ENCODE measurements at places on chromosomes 3 and 15.
A peak's percentile ranks its signal among the peaks of the same experiment; 100 is the strongest.

- no peak for DNase-seq
Observed at GRCh38 chr3:194521510-194522260, 34.9 kb upstream of the ATP13A3 start.

DNA sequence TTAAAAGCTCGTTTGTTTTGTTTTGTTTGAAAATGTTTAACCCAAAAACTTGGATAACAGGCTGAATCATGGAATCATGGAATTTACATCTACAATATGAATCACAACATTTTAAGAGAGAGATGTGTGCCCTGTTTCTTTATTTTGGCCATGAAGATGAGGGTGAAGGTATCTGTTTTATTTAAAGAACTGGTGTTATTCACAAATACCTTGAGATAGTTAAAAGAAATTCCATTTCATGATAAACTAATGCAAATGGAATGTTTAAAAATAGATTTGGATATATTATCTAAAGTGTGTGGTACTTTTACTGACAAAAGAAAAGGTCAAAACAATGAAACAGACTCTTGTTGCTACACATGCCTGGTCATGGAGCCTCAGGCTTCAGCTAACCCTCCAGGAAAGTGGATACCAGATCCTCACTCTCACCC, 486.0 kb upstream of the CFAP20DC start:
- DNase-seq = no peak

DNA sequence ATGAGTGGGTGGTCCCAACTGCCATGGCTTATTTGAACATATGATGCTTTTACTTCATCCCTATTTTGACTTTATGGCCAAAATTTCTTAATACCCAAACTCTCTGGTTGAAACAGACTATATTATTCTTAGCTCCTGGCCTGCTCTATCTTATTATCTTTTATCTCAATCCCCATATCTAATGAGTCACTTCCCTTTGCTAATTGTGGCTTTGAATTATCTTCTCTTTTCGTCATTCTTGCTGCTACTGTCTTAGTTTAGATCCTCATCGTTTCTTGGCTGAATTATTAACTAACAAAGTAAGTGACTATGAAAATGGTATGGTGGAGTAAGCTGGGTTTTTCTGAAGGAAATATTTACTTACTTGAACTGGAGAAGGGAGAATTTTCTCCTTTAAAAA, 28.2 kb upstream of the DNAJC19 start:
- DNase-seq = no peak

GRCh38 chr15:70274255-70274880, 176.7 kb upstream of the TLE3 start:
- no peak for DNase-seq

DNA sequence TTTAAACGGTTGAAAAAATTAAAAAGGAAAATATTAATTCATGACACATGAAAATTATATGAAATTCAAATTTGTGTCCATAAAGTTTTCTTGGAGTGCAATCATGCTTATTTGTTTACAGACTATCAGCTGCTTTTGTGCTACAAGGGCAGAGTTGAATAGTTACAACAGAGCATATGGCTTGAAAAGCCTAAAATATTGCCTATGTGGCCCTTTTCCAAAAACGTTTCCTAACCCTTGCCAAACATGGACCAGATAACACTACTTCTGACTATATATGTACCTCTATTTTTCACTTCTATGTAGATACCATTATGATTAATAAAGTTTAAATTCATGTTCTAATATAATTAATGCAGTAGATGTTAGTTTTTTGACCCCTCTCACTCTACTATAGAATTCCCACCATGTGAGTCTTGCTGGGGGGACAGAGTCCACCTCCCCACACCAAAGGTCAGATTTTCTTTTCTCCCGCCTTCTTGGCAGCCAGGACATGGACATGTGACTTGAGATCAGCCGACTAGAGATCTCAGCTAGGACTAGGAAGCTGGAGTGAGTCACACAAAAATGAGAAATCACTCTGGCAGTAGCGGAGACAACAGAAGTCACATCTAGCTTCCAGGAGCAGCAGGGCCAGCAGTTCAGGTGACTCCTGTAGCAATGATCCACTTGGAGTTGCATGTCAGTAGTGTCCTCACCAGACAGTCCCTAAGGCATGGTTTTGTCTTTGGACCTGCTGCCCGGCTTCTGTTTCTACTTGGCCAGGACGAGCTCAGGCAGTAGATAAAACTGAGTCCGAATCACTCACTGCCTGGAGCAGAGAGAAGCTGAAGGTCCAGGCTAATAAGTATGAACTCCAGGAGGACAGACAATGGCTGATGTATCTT, 22.4 kb downstream of the CIAO2A start:
- DNase-seq = no peak

DNA sequence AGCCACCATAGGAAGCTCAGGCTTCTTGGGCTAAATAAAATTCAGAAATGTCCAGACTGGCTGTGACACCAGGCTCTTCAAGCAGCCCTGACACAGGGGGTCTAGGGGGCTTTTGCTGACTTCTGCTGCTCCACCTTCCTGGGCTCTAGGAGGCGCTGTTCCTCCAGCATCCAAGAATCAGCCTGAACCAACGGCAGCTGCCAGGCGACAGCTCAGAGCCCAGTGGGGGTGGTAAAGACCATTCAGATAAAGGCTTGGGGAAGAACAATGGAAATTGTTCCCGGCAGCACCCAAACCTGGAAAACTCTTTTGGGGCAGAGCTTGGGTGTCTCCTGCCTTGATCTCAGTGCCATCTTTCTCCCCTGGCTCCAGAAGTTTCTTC, 21.6 kb upstream of the PSTPIP1 start:
- peak; percentile 82 for DNase-seq

DNA sequence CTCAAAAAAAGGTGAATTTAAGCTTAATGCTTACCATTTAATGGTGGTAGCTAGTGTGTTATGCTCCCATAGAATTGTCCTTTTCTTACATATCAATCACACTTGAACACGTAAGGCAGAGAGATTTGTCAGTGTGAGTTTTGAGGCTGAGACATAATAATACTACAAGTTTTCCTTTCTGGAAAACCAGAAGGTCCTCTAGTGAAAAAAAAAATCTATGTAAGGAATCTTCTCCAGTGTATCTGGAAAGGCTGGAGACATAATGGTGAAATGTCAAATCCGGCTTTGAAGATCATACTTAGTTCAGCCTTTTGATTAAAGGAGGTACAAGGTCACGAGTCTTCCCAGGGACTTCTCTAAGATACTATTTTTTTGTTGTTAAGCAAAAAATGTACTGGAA, 3.4 kb downstream of the TSC22D2 start:
- DNase-seq = no peak

DNA sequence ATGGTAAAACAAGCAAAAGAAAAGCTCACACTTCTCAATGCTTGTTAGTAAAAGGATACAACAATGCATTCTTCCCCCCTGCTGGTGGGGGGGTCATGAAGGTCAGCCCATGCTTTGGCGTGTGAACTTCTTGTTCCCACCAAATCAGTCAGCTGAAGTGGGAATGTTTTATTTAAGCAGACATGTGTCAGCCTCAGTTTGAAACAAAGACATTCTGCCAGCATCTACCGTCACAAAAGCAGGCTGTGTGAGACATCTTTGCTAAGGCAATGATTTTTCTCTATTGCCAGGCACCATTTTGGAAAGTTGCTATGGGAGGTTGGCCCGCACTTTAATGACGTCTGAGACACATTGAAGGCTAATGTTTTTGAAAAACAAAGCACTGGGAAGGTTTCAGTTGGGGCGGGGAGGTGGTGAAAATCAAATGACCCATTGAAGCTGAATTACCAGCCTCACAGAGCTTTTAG, 206.6 kb downstream of the TLE3 start:
- no peak for DNase-seq

GRCh38 chr3:187935623-187936156, 190.4 kb upstream of the BCL6 start:
- DNase-seq = no peak

- DNase-seq = peak; percentile 57
Observed at GRCh38 chr15:101063212-101063611, 144.1 kb downstream of the LRRK1 start.

- peak; percentile 69 for DNase-seq
Observed at GRCh38 chr3:45225465-45226205, 452 bp downstream of the TMEM158 start.

DNA sequence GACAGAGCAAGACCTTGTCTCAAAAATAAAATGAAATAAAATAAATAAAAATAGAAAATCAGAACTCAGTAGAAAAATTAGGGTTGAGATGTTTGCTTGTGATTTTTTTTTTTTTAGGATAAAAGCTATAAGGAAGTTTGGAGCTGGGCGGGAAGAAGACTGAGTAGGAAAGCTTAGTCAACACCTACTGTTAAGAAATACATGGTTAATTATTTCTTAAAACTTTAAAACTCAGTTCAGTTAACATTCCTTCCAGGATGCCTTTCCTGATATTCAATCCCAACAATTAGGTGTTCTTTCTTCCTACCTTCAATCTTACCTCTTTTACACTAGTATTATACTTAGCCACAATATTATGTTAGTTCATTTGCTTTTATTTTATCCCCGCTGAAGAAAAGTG, 246.2 kb downstream of the LSAMP start:
- no peak for DNase-seq

DNA sequence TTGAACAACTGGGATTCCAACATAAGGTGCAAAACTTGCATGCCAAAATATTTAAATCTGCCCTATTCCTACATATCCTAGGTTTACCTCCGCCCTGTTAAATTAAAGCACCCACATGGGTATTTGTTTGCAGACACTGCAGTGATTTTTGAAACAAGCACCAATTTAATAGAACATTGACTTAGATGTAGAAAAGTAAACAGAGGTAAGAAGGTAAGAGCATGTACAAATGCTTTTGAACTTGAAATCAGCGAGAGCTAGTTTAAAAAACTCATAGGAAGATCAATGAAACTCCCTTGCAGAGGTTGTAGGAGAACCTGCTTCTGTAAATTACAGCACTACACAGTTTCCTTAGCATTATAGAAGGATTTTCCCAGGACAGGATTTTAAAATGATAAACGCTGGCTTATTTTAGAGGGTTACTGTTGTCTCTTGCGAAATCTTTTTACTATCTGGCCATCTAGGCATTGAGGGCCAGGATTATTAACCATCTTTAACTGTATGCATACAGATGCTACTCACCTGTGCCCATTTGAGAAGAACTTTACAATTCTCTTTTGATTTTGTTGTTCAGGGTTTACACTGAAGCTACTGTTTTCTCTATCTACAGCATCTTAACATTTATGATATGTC, 284.8 kb downstream of the FEZF2 start:
- DNase-seq = no peak

GRCh38 chr3:34864011-34864410, 775.3 kb upstream of the ARPP21 start:
- DNase-seq = no peak

DNA sequence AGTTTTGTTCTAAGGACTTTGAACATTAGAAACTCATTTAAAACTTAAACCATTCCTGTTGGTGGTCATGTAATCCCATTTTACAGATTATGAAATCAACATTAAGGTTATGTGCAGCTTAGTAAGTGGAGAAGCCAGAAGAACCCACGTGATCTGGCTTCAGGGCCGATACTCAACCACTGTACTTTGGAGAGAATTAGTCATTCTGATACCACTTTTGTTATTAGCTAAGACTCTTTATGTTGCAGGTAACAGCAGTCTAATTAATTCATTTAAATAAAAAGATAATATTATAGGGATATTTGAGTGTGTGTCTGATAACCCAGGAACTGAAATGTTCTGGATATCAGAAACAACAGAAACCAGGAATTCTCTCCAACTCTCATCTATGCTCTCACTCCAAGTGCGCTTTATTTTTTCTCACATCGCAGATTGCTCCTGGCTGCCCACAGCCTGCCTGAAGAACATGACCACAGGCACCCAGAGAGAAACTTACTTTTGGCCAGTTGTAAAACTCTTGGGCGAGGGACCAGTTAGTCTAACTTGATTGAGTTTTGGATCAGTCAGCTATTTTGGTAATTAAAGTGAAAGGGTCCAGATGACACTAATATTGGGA, 25.2 kb downstream of the UBE2E1 start:
- DNase-seq = no peak

- DNase-seq = no peak
Observed at GRCh38 chr15:83546512-83546888, 99.4 kb downstream of the SH3GL3 start.

- DNase-seq = no peak
Observed at GRCh38 chr3:29245441-29245840, 35.4 kb upstream of the RBMS3 start.

GRCh38 chr15:38164061-38164460, 88.6 kb upstream of the SPRED1 start:
- no peak for DNase-seq
